DMS53 (cell line): ENCODE measurements at places on chromosomes 12 and 14.

- peak; percentile 21 for DNase-seq
Measured at GRCh38 chr12:98162906-98163678, 352.3 kb upstream of the TMPO start.

- DNase-seq: no peak
Measured at GRCh38 chr12:96513681-96514080, 24.3 kb downstream of the CFAP54 start.

- DNase-seq: no peak
Measured at GRCh38 chr14:101730626-101731186, 30.8 kb upstream of the PPP2R5C start.

DNA sequence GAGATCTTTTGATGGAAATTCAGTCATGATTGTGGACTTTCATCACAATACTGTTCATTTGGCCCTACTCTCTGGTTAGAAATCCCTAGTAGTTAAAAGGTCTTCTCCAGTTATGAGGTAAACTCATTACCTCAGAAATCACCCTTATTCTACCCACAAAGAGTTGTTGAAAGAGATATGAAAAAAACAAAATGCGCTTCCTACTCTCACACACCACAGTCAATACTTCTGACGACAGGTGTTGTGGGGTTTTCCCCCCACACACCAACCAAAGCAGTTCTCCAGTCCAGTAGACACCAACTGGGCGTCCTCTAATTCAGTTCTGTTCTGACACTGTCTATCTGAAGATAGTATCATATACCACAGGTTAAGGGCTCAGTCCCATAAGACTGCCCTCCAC lies 54.9 kb downstream of the TRMT5 start:
- DNase-seq: no peak

DNA sequence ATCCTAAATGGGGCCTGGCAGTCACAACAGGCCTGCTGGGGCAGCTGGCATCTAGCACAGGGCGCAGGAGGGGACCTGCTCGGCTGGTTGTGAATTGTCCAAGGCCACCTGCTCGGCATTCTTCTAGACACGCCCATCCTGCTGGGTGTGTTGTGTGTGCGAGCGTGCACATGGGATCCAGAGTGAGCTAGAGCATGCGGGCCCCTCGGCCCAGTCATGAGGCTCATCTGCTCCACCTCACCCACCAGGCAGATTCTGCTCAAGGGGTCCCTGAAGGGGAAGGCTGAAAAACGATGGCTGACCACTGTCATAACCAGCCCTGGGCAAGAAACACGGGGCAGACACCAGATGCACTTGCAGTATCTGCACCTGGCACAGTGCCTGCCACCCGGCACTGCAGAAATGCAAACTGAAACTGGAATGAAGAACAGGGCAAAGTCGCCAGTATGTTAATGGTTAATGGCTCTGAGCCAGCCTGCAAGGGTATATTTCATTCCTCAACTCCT lies 31.8 kb downstream of the MAX start:
- peak; percentile 92 for DNase-seq

DNA sequence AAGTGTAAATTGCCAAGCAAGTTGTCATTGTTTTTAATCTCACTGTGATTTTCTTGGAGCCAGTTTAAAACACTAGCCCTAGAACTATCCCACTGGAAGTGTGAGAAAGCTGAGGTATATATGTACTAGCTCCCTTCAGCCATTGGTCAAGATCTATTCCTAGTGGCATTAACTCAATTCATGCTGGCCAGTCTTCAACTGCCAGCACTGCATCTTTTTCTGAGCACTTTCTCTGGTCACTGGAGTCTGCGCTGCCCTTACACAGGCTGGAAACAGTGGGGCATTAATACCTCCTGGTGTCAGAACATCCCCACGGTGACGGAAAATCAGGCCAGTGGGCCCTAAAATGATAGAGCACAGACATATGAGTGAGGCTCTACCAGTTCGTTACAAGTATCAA lies 4.0 kb upstream of the NOVA1 start:
- no peak for DNase-seq

- DNase-seq: peak; percentile 33
Measured at GRCh38 chr12:131684015-131684725, 26.7 kb upstream of the SFSWAP start.

- DNase-seq: no peak
Measured at GRCh38 chr12:80293347-80293746, 150.7 kb upstream of the PTPRQ start.

GRCh38 chr14:64720131-64720576 lies 15.9 kb downstream of the PLEKHG3 start:
- peak; percentile 95 for DNase-seq

GRCh38 chr12:110860833-110861296 lies 14.1 kb downstream of the CCDC63 start:
- DNase-seq: no peak

- no peak for DNase-seq
Measured at GRCh38 chr12:50572287-50572686, 67.5 kb downstream of the DIP2B start.

- DNase-seq: no peak
Measured at GRCh38 chr12:32489070-32489469, 89.7 kb downstream of the FGD4 start.

DNA sequence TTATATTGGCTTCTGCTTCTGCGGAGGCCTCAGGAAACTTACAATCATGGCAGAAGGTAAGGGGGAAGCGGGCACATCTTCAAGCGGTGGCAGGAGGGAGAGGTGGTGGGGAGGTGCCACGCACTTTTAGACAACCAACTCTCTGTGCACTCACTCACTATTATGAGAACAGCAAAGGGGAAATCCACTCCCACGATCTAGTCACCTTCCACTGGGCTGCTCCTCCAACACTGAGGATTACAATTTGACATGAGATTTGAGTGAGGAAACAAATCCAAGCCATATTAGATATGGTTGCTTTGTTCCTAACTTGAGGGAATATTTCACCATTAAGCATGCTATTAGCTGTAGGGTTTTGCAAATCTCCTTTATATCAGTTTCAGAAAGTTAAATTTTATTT lies 80.3 kb downstream of the UNC79 start:
- no peak for DNase-seq

- DNase-seq: no peak
Measured at GRCh38 chr12:67669217-67669933, 20.8 kb downstream of the DYRK2 start.

DNA sequence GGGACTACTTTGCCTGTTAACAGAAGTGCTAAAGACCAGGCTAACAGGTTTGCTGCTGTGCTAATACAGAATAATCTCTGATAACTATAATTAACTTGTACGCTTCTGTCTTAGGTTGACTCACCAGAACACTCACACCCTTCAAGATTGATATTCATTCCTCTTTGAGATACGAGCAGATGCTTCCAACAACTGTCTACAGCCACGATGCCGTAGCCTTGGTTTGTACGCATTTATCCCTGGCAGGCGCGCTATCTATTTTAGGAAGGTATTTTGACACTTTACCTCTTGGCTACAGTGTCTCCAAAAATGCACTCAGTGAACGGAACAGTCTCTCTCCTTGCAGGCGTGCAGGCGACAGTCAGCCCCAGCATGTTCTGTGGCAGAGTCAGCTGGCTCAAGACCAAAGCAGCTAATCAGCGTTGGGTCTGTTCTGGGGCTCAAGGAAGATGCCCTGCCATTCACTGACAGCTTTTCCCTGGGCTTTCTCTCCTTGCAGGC lies 146.4 kb upstream of the PRICKLE1 start:
- no peak for DNase-seq
